ENCODE measurements at places on chromosomes 4 and X.

DNA sequence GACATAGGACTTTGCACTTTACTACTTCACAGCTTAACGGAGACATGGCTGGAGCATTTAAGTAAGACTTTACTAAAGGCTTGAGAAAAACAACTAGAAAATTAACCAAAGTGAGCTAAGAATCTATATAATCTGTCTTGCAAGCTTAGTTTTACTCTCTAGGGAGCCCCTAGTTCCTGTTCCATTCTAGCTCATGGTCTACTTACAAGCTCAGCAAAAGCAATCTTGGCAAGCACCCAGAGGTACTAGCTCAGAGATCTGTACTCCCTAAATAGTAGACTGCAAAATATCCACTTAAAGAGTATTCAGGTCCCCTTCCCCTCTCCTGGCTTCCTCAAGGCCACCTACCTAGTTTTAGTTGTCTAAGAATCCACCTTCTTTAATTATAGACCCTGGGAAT lies 469.0 kb downstream of the IDS start:
- DNase-seq = peak; percentile 1

DNA sequence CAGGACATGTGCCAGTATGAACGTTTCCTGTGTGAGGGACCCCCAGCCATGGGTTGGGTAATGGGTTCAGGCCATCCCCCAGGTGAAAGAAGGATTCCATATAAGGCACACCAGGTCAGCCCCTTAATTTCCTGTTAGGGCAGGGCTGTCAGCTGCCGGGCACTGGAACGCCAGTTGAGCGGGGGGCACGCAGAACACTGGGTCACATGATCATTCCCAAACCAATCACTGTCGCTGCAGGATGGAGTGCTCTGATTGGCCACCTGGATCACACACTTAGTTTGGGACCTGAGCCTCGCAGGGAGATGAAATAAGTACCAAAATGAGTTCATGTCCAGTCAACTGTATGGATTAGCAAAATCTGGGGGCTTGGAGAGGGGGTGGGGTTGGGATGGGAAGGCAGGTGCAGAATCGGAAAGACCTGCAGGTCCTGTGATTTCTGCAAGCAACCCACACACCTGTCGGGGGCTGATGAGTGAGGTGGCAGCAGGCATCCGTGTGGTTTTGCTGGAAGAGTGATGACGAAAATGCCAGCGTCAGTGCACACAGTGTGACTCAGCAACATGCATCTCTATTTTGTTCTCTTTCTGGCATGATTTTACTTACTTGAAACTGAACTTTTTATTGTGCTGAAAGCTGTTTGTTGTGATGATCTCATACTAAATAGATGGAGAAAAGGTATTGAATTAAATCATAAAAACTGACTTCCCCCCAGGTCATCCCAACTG lies 32.2 kb downstream of the RNF212 start:
- DNase-seq = peak; percentile 40

DNA sequence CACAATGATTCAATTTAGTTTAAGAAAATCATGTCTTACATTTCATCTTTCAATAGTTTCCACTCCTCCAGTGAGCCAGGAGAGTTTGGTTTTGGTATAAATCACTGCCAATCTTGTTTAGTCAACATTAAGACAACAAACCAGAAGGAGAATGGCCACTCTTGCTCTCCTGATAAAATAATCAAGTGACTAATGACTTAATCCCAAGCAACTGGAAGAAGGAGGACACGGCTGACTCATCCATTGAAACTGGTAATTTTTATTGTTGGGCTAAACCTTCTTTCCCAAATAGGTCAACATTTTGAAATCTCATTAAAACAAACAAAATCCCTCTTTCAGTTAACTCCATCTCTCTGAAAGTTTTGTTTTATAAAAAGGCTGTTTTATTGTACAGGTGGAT lies 230.2 kb downstream of the CLCN4 start:
- no peak for DNase-seq

- DNase-seq = no peak
Observed at GRCh38 chrX:124478046-124478445, 131.7 kb downstream of the SH2D1A start.

GRCh38 chr4:167359711-167360110 lies 125.4 kb upstream of the SPOCK3 start:
- no peak for DNase-seq

- peak; percentile 5 for DNase-seq
Observed at GRCh38 chr4:78057600-78058550, 752 bp downstream of the FRAS1 start.

DNA sequence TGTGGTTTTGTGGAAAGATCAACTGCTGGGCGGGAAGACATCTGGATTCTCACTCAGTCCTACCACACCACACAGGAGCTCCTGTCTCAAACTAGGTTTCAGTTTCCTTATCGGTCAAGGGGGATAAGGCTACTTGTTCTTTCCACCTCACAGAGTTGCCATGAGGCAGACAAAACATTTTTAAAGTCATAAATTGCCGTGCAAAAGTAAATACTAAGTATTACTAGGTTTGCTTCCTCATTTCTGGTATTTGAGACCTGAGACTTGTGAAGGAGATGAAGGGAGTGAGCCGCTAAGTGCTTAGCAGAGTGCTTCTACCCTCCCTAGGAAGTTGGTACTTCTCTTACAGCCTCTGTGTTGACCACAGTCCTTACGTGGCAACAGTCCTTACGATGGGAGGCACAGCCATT lies 1.5 kb downstream of the LAP3 start:
- peak; percentile 75 for DNase-seq

- no peak for DNase-seq
Observed at GRCh38 chr4:95415346-95415771, 133.4 kb downstream of the UNC5C start.

- no peak for DNase-seq
Observed at GRCh38 chr4:34766935-34767334, 1477.4 kb downstream of the ARAP2 start.

DNA sequence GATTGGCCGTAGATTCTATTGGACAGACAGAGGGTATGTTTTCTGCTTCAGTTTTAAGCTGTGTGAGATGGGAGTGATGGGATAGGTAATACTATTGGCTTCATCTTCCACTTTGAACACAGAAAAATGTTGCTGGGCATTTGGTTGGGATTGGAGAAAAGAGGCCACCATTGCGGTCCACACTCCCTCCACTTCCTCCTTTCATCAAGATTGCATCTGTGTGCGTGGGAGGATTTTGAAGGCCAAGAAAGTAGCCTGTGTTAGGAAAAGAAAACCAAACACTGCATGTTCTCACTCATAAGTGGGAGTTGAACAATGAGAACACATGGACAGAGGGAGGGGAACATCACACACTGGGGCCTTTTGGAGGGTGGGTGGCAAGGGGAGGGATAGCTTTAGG lies 56.4 kb downstream of the EGF start:
- peak; percentile 61 for DNase-seq

DNA sequence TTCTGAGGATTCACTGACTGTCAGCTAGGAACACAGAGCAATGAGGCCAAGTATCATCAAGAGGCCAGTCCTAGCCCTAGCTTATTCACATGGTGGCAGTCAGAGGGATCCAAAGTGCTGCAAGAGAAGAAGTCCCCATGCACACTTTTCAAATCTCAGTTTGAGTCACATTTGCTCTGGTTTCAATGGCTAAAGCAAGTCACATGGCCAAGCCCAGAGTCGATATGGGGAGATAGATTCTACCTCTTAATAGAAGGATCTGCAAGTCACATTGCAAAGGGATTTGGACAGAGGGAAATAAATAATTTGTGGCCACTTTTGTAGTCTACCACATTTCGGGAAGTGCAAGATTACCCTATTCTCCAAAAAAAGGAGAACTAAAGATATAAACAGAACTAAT lies 3.7 kb upstream of the LCORL start:
- DNase-seq = peak; percentile 79

DNA sequence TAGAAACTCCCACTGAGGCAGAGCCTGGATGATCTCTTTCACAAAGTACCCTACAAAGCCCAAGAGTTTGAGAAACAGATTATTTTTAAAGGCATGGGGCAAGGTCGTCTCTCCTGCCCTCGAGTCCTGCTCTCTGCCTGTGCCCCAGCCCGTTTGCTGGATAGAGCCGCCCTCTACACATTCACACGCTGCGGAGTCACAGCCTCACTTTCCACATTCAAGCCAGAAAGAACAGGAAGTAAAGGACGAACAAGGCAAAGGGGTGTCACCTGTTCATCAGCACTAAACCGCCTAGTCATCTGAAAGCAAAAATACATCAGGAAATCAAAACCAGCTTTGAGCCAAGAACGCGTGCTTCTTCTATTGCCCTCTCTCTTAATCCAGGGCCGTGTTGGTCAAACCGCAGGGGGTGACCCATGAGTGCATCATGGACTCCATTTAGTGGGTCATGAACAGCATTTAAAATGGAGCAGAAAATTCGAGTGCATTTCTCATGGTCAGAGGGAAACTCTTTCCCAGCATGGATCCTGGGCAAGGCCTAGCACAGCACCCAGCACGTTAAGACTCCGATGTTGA lies 83.4 kb downstream of the PHKA2 start:
- DNase-seq = no peak
